ENCODE measurements at places on chromosomes 2 and 18.

DNA sequence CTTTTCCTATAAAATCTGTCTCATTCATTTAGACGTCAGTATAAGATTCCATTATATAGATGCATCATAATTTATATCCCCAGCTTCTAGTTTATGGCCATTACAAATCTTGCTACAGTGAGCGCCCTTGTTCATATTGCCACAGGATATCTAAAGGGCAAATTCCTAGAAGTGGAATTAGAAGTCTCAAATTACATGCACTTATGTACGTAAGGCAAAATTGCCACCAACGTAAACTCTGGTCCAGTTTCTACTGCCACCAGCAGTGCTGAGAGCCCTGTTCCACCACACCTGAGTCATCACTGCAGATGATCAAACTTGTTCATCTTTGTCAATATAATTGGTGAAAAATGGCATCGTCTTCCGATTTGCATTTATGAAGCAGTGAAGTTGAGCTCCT is 90.9 kb upstream of the ID2 start:
- DNase-seq: no peak

GRCh38 chr2:186617771-186618170 is 27.9 kb downstream of the ITGAV start:
- DNase-seq: no peak

DNA sequence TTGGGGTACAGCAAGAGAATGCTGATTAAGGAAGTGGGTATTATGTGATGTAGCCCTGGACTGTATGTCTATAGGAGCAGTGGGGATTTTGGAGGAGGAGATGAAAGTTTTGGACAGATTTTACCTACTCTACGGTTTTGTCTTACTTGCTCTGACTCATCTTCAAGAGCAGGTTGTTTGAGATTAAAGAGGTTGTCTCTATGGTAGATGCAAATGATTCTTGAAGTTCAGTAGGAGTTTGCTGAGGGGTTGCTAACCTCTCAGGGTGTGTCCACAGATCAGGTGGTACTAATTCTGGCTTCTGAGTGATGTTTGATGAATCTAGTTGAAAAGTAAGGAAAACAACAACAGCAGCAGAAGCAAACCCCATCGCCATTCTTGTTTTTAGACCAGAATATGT is 9.7 kb upstream of the SERPINB12 start:
- DNase-seq: no peak

- no peak for DNase-seq
These were observed 89.9 kb downstream of the MTA3 start for GRCh38 chr2:42658306-42658705.

- DNase-seq: no peak
These were observed 101.5 kb upstream of the GPC1 start for GRCh38 chr2:240333985-240334384.

- DNase-seq: peak; percentile 82
These were observed 18.2 kb downstream of the FHOD3 start for GRCh38 chr18:36315736-36316135.

GRCh38 chr18:41645589-41646360 is 309.3 kb upstream of the PIK3C3 start:
- DNase-seq: no peak

- no peak for DNase-seq
These were observed 18.8 kb downstream of the ZNF407 start for GRCh38 chr18:74616494-74616893.

DNA sequence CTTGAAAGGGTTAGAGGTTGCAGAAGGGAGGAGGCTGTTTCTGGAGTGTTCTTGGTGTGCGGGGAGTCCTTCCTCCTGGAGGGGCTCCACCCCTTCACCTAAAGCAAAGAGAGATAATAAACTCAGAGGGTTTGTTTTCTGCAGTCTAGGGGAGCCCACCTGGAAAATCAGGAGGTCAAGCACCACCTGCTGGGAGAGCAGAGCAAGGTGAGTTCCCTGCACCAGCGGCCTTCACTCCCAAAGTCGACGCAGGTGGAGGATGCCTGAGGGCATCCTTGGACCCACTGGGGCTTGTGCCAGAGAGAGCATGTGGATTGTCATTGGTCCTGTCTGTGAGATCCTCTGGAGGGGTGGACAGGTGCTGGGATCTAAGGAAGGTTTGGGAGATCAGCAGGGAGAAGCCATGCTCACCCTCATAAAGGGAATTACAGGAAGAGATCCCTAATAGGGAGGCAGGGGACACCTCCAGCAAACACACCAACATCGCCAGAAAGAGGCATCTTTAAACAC is 116.7 kb downstream of the KCNF1 start:
- DNase-seq: no peak

GRCh38 chr18:30622635-30623034 is 419.9 kb downstream of the DSC3 start:
- no peak for DNase-seq

GRCh38 chr2:230877759-230878598 is 13.2 kb downstream of the ITM2C start:
- DNase-seq: no peak

GRCh38 chr2:101563849-101564248 is 88.9 kb upstream of the RFX8 start:
- no peak for DNase-seq

- no peak for DNase-seq
These were observed 86.9 kb downstream of the CLHC1 start for GRCh38 chr2:55144922-55145820.

- no peak for DNase-seq
These were observed 194.1 kb downstream of the CTIF start for GRCh38 chr18:48732767-48733424.

DNA sequence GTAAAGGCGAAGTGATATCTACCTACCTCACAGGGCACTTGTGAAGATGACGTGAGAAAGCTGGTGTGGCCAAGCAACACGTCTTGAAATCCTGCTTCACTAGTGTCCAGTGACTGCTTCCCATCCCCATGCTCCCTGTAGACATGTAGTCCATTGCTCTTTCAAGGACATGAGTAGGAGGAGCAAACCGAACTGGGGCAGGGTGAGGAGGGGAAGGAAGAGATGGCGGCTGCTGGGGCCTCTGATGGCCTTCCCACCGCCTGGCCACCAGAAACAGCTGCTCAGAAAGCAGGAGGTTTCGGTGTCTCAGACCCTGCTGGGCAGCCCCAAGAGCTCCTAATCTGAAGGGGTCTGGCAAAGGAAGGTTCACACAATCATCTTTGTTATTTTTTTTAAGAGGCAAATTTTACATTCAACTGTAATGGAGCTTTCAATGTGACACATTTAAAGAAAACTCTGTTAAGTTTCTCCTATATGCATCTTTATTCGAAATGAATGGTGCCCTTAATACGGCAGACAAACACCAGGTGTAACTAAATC is 14.7 kb downstream of the CPLX4 start:
- no peak for DNase-seq

- DNase-seq: no peak
These were observed 70.8 kb downstream of the LRP2 start for GRCh38 chr2:169291517-169291916.

DNA sequence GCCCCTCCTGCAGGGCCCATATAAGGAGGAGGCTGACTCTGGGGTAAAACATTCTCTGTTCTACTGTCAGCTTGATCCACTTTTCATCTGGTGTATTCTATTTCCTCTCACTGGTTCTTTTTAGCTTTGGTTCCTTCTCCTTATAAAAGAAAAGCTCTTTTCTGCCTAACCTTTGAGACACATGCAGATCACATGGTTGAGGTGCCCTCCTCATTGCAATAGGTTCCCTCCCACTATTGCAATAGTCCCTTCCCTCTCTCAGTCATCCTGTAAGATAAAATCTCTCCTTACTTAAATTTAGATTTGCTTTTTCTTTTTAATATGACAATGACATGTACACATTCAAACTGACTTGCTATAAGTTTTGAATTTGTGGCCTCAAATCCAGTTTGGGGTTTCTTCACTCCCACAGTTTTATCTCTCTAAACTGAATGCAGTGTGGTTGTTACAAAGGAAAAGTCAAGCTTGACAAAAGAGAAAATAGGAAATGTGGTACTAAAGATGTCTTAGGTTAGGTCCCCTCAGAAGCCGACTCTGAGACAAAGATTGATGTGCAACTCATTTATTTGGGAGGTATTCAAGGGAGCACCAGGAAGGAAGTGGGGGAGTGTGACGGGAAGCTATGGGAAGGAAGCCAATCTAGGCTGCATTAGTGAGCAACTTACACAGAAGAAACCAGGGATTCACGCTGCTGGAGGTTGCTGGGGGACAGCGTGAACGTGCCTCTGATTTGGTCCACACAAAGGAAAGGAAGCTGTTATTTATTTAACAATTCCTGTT is 127.6 kb upstream of the LINC00305 start:
- no peak for DNase-seq

DNA sequence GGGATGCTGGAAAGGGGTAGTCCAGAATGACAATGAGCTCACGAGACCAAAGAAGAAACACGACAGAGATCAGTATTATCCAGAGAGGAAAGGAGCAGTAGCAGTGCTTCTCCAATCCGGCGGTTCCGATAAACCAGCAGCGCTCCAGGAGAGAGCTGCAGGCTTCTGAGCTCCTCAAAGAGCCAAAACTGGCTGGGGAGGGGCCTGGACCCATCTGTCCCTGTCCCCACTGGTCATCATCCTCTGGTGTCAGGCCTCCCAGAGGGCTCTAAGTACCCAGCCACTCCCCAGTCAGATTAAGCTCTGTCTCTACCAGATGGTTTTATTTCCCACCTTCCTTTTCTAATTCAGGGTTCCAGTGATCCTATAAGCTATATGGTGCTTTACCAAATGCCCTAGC is 23.2 kb downstream of the DNAJC27 start:
- DNase-seq: no peak

DNA sequence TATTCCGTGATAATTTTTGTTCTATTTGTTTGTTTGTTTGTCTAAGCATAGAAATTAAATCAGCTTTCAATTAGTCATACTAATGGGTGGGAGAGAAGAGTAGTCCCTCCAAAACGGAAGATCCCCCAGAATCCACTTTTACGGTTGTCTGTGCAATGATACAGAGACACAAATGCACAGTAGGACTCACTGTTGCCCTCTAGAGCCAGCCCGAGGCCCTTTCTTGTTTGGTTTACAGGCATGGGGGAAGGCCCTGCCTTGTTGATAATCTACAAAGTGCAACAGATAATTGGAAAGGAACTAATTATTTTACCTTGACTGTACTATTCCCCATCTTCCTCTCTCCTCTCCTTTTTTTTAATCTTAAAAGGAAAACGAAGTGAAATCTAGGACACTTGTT is 121.1 kb downstream of the ACOXL start:
- no peak for DNase-seq

GRCh38 chr2:225937625-225938187 is 538.2 kb downstream of the NYAP2 start:
- no peak for DNase-seq

GRCh38 chr18:13416848-13417247 is 198.3 kb downstream of the LDLRAD4 start:
- DNase-seq: no peak

GRCh38 chr18:30465096-30465495 is 577.4 kb downstream of the DSC3 start:
- DNase-seq: no peak

- no peak for DNase-seq
These were observed 77.0 kb upstream of the ZNF532 start for GRCh38 chr18:58787536-58788149.

DNA sequence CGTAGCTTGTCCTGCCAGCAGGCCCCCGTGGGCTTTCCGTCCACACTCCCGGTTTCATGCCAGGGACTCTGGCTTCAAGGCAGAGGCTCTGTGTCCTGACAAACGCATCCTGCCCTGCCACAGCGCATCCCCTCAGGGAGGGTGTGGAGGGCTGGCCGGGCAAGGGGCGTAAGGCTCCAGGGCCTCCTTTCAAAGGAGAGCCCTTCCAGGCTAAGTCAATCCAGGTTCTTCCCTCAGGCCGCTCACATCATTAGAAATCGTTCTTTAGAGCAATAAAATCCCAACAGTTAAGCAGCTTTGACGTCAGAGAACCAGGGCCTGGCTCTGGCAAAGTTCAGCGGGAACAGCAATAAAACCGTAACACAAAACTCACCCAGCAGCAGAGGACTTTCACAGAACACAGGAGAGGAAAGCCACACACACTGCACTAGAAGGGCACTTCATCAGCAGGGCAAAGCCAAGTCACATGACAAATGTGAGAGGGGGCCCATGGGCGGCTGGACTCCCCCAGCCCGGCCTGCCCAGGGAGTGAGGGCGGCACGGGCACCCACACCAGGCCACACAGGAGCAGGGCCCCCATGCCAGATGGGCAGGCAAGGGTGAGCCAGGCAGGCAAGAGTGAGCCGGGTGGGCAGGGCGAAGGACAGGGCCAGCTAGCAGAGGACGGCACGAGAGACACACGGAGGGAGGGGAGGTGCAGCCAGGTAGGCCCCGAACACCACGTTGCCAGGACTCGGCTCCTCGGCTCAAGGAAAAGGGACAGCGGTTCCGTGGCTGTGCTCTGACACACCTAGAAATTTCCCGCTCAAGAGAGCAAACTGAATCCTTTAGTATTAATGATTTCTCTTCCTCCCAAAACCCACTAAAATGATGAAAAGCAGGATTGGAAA is 52.0 kb downstream of the HDAC4 start:
- no peak for DNase-seq

GRCh38 chr18:47915229-47915628 is 15.2 kb downstream of the SMAD2 start:
- no peak for DNase-seq

- DNase-seq: no peak
These were observed 36.4 kb upstream of the FOSL2 start for GRCh38 chr2:28356095-28356911.

DNA sequence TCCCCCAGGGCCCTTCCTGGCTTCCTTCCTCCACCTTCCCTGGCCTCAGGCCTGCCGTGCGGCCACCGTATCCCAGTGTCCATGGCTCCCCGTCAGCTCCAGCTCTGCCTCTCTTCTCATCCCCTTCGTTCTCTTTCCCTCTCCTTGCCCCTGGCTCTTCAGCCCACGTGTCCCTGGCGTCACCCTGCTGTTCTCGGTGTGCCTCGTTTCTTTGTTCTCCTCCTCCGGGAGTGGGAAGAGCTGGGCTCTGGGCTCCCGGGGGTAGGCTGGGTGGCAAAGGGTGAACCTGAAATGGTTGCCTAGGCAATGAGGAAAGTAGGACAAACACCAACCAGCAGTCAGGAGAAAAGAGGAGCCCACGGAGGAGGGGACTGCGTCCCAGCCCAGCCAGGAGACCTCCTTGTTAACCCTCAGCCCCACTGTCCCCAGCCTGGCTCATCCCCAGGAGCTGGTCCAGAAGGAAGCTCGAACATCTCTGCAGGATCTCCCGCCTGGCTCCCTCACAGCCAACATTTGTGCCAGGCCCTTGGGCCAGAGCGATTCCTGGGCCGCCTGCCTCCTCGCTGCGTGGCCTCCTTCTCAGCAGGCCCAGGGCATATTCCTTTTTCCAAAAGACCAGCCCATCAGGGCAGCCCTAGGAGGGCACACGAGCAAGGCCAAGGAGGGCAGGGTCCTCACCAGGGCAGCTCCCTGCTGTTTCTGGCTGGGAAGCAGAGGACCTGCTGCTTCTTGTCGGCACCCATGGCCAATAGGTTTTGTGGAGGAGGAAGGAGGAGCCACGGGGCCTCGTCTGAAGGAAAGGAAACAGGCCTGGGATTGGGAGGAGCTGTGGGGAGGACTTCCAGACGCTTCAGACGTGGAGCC is 30.9 kb upstream of the DNMT3A start:
- DNase-seq: no peak
